Hematopoietic multipotent progenitor cell (in vitro differentiated cells): ENCODE measurements at places on chromosomes 1 and 21.

GRCh38 chr21:45829668-45830067, 151.9 kb upstream of the COL6A1 start:
- DNase-seq: no peak

DNA sequence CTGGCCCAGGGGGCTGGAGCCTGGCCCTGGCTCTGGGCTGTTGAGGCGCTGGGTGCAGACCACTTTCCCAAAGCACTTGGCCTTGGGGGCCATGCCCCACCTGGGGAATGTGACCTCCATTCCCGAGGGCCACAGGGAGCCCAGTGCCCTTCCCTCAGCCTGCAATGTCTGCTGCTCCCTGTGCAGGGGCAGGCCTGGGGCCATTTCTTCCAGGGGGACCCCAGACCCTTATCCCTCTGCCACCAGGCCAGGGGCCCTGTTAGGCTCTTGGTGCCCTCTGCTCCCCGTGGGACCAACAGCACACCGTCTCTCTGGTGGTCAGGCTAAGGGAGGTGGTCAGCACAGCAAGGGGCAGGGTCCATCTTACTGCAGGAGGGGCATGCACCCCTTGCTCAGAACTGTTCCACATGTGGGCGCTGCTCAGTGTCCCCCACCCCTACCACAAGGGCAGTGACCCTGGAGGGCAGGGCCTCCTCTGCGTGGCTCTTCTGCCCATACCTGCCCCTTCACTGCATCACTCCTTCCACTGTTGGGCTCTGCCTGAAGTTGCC, 1.1 kb upstream of the TMEM52 start:
- no peak for DNase-seq

DNA sequence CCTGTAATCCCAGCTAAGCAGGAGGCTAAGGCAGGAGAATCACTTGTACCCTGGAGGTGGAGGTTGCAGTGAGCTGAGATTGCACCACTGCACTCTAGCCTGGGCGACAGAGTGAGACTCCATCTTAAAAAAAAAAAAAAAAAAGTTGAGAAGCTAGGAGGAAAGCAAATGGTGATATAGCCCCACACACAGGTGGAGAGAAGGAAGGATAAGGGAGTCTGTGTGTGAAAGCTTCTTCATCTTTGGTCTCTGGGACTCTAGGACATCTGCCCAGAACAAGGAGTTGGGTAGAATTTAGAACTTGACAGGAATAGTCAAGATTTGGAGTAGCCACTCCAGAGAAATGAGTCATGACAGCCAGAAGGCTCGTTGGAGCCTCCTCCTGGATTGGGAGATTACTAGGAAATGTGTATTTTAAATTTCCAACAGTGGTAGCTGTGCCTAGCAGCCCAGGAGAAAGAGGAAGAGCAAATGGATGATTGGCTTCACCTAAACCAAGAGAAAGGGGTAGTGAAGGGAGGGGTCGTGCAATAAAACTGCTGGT, 19.9 kb downstream of the NPL start:
- DNase-seq: no peak

DNA sequence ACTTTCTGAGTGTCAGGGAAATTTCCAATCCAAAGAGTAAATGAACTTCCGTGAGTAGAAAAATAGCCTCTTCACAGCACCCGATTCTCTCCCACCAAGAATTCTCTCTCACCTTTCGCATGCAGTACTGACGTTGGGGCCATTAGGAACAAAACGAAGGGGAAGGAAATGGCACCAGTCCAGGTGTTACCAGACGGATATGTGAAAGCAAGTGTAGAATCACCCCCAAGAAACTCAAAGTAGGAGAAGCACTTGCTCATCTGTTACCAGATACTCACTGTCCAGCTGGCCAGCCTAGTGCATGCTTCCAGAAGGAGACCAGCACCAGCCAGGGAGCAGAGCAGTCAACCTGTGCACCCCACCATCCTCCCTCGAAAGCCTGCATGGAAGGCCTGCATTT, 55.1 kb downstream of the ITPKB start:
- DNase-seq: no peak

DNA sequence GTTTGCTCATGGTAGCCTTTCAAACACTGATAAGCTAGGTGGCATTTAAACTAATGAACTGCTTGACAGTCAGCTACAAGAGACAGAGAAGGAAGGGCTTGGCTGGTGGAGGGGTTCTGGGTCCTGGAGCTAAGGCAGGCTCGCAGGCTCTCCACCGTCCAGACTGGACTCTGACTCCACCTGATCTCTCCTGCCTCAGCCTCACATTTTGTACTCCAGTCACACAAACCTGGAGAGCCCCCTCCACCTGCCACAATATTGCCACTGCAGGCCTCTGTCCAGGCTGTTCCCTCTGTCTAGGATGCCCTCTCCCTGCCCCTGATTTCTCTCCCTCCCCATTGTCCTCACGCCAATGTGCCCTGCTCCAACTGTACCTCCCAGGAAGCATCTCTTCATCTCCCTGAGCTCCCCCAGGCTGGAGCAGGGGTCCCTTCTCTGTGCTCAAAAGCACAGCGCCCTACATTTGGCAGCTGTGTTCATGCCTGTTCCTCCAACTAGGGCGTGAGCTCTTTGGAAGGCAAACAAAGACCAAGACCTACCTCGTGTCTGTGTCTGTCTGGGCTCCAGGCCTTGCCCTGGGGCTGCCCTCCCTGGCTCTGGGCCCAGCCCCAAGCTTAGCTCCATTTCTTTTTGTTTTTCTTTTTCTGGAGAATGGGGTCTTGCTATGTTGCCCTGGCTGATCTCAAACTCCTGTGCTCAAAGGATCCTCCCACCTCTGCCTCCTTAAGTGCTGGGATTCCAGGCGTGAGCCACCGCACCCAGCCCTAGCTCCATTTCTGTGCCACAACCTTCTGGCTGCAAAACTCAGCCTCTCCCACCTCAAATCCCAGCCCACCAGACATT, 2.9 kb downstream of the TIE1 start:
- no peak for DNase-seq

GRCh38 chr1:180386745-180387367, 115.5 kb downstream of the ACBD6 start:
- no peak for DNase-seq

DNA sequence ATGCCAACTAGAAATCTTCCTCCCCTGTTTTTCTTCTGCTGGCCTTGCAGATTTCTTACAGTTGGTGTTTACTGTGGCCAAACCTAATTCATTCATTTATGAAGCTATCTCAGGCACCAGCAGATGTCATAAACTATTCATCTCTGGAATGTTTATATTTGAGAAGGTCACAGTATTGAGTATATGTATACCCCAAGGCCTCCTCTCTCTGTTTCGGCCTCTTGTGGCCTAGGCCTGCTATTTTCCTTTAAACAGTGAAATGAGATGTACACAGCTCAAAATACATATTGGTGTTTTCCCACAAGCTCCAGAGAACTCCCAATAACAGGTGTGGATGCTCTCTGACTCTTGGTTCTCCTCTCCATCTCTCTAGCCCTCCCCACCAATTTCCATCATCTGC, 520.7 kb upstream of the CAMK1G start:
- no peak for DNase-seq

GRCh38 chr1:9093581-9093980, 24.1 kb upstream of the SLC2A5 start:
- no peak for DNase-seq

- DNase-seq: no peak
Observed at GRCh38 chr21:36207577-36208320, 51.1 kb downstream of the DOP1B start.
